ENCODE measurements at places on chromosomes 7 and 10.

- DNase-seq: no peak
Measured at GRCh38 chr10:95793401-95794045, 37.6 kb downstream of the ENTPD1 start.

GRCh38 chr7:99844328-99844727 lies 16.5 kb downstream of the CYP3A43 start:
- no peak for DNase-seq

- DNase-seq: no peak
Measured at GRCh38 chr10:85175635-85176034, 847.2 kb downstream of the CCSER2 start.

- no peak for DNase-seq
Measured at GRCh38 chr10:1158066-1158465, 101.9 kb downstream of the WDR37 start.

DNA sequence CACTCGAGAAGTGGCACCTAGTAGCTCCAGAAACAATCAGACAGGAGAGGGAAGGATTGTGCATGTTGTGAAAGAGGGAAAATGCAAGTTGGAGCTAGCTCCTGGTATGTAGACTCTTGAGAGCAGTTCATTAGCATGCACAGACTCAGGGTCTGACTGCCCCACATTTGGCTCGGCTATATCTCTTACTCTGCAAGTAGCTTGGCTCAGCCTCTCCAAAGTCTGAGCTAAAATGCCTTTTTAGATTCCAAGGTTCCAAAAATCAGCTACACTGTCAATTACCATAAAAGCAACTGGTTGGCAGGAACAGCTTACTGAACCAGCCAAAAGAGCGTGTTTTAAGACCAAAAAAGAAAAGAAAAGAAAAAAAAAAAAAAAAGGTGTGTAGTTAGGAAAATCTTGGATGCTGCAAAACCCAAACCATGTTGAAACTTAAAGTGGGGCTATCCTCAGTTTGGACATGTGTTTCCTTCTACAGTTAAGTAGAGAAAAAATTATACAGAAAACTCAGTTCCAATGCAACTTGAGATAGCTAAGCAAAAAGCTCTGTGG lies 65.5 kb downstream of the MKX start:
- no peak for DNase-seq

- no peak for DNase-seq
Measured at GRCh38 chr10:36736311-36736710, 389.1 kb upstream of the ANKRD30A start.

DNA sequence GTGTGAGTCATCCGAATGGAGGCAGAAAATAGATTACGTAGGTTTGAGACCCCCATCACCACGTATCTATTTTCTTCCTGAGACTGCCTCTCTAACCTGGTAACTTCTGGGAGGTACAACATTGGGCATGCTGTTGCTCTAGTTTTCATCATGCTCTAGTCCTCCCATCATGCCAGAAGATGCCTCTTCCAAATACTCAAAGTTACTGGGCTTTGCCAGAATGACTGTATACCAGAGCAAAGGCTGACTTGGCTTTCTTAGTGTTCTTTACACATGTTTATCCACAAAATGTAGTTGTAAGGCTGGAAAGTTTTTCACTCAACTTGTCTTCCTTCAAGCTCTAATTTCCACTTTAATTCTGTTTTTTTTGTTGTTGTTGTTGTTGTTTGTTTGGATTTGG lies 370.5 kb downstream of the MDFIC start:
- no peak for DNase-seq

DNA sequence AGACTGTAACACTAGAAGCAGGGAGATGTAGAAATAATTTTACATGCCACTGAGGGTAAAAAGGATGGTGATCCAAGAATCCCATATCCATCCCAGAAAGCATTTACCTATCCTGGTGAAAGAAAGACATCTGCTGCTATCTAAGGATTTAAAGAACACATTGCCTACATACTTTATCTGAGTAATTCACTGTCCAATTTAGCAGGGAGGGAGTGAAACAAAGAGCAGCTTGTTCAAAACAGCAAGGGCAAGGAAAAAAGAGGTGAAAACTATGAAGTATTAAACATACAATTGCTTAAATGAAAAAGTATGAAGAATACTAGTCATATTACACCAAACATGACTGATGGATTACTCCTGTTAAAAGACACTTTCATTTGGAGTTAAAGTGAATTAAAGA lies 206.2 kb downstream of the PPP1R9A start:
- no peak for DNase-seq

DNA sequence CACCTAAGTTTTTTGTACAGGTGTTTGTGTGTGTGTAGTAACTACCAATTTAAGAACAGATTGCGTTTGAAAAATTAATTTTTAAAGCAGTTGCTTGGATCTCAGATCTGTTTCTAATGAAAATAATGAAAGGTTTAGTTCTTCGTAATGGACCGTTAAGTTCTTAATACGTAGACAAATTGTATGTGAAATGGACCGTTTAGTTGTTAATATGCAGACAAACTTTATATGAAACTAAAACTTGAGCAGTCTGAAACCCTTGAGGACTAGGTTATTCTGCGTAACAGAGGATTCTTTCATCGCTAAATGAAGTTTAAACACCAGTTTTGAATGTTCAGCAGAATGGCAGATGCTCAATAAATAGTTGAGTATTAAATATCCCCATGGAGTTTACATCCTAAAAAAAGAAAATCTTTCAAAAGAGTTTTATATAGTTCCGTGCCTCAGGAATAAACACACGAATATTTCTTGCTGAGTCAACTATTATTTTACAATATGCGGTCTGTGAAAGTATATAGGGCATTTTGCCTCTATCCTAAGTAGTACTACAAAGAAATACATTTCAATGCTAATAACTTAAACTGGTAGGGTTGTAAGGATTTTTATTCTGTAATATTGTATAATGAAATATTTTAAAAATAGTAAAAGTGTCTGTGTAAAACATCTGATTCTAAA lies 1.2 kb downstream of the DBF4 start:
- DNase-seq: no peak

GRCh38 chr10:7457478-7458316 lies 46.9 kb upstream of the SFMBT2 start:
- DNase-seq: no peak

DNA sequence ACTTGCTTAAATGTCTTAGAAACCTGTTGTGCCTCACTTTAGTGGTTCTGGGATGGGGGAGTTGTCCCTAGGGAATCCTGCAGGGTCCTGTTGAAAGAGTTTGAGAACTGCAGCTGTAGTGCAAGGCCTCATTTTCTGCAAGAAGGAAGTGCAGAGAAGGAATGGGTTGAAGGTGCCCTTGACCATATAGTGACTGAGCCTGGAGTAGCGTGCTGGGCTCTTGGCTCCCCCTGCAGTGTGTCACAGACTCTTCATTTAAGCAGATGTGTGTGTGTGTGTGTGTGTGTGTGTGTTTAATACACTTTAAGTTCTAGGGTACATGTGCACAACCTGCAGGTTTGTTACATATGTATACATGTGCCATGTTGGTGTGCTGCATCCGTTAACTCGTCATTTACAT lies 92.2 kb downstream of the GRK5 start:
- no peak for DNase-seq
